ENCODE measurements at places on chromosomes 4 and X.

DNA sequence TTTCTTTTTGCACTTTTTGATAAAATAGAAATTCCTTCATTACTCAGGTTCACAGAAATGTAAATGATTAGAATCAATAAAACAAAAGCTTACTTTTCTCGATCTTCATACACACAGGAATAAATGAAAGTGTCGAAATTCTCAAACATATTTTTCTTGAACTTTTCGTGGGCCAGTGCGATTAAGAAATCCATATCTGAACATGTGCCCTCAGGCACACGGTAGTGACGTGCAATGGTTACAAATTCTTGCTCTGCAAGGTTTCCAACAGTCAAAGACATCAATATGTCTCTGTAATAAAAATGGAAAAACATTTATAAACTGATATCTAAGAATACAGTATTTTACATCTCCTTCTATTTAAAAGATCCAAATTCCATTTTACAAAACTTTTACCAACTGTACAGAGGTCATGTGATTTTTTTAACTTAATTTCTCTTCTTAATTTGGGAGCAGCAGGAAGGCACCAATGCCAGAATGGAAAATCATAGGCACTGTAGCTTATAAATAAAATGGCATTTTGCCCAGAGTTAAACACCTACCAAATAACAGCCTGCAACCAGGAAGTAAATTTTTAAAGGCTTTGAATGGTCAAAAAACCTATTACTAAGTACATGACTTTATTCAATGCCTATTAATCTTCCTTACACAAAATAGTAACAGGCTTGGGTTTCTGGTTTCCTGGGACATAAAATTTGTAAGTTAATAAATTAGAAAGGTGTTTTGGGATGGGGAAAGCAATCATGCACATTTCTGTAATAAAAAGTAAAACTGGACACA, 165.0 kb downstream of the EFHC2 start:
- no peak for DNase-seq

- DNase-seq, result no peak
These were observed 769.2 kb upstream of the EPHA5 start for GRCh38 chr4:66439508-66439907.

DNA sequence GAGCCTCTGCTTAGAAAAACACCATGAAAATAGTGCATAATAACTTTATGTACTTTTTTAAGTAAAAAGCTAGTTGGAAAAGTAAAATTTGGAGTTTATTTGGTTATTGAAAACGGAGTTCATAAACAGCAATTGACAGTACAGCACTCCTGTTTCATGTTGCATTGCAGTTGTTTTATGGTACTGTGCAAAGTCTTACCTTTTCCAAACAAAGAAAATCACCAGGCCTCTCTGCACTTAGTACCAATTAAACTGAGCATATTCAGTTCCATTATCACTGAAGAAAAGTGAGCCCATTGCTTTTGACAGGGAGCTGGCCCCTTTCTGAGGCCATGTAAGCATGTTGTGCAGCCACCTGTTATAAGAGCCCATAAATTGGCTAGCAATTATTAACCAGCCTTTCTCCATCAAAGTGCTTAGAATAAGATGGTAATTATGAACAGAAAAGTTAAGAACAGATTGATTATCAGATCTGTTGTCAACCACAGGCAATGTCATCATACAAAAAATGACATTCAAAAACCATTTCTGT, 376.6 kb upstream of the EMCN start:
- no peak for DNase-seq

DNA sequence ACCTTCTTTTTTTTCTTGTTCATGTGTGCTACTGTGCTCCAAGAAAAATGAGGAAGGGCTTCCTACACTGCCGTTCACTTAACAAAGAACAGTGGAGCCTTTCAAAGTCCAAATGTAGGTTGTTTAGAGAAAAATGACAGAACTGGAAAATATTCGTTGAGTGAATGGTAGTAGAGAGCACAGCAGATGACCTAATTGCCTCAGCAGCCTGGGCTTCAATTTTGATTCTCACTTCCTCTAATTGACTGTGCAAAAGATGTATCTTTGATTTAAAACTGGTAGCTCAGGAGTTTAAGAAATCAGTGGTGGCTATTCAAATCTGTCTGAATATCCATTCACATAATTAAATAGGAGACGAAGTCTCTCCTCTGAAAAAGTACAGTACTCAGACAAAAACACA, 5.2 kb downstream of the NLGN4X start:
- no peak for DNase-seq

DNA sequence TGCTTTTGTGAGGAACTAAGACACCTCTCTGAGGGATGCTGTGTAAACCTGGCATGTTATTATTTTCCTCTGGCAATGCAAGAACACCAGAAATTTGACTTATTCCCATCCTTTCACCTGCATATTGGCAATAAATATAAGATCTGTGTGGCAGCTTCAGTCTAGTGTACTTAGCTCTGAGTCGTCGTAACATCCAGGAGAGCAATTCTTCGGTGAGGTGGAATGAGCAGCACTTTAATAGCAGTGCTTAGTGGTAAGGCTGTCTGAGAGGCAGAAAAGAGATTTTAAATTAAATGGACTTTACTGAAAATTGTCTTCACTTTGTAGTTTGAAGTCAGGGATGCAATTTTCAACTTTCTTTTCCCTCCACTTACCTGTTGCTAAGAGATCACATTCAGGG, 344.9 kb downstream of the PCDH7 start:
- DNase-seq, result no peak

DNA sequence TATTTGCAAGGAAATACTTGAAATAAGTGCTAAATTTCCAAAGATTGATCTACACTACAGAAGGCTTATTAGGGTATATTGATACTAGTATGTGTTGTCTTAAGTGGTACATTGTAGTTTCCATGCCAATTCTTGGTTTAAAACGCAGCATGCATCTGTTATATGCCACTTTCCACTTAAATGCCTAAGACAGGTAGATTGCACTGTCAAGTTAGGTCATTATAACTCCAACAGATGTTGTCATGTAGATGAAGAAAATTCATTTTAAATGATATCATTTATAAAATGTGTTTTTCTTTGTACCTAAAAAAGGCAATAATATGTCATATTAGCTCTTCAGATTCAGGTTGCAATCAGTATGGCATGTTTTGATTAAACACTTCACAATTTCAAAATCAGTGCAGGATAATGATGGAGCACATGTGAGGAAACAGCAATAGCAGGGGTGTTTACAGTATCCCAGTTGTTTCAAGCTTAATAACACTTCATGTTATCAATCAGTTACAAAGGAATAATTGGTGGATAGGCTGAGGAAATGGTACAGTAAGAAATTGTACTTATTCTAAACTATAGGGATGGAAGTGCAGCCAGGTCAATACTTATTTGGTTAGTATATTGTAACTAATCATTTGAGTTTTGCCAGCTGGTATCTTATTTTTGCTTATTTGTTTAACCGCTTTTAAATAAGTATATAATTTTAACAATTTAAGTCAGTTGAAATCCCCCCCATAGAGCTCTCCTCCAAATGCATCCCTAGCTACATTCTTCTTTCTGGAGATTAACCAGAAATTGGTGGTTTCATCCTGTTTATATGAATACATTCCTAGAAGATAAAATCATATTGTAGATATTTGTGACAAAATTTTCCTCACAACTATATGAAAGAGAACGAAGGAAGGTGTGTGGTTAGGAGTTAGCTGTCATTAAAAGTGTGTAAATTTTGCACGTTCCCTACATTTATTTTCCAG, 454.4 kb upstream of the ATOH1 start:
- DNase-seq, result no peak

DNA sequence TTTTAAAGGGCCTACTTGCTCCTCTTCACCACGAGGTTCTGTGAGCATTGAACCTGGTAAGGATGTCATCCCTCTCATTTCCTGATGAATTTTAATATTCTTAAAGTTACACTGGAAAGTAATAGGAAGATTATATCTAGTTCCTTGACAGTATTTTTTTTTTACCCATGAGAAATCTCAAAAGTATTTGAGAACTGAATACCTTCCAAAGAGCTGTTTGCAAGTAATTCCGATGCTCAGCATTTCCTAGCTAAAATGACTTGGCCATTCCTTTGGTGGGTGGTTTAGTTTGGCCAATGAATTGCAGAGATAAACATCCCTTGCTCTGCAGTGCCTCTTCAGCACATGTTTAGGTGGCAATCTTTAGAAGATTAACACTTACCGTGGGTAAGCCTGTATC, 110.2 kb upstream of the WDR1 start:
- no peak for DNase-seq

DNA sequence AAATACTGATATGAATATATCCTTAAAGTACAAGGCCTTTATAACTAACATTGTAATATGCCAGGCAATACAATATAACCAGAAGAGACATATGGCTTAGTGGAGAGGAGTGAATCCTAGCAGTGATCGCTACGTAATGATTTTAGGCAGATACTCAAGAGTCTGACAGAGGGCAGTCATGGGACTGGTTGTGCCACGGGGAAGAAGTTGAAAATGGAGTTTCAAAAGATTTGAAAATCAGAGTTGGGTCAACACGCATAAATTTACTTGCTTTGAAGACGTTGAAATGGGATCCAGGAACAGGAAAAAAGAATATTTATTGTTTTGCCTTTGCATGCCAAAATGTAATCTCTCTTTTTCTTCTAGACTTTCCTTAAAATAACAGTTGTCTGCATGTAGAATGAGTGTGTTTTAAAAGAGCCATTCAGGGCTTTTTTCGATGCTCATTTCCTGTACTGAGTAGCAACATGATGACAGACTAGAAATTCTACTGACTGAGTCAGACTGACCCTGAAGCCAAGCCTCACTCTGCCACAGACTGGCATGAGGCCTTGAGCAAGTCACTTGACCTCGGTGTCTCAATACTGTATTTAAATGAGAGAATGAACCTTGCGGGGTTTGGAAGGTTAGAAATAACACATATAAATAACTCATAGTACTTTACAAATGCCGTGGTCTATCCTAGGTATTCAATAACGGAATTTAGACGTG, 8.1 kb upstream of the SMS start:
- no peak for DNase-seq

All from NCI-H524 treated with DMSO at 0.1 percent for 48 hours (cell line).